NCI-H2029 (cell line): ENCODE measurements at places on chromosomes 2 and 18.
A peak's percentile ranks its signal among the peaks of the same experiment; 100 is the strongest.

- peak; percentile 97 for DNase-seq
These were observed 61.6 kb downstream of the MFSD6 start for GRCh38 chr2:190469771-190470170.

DNA sequence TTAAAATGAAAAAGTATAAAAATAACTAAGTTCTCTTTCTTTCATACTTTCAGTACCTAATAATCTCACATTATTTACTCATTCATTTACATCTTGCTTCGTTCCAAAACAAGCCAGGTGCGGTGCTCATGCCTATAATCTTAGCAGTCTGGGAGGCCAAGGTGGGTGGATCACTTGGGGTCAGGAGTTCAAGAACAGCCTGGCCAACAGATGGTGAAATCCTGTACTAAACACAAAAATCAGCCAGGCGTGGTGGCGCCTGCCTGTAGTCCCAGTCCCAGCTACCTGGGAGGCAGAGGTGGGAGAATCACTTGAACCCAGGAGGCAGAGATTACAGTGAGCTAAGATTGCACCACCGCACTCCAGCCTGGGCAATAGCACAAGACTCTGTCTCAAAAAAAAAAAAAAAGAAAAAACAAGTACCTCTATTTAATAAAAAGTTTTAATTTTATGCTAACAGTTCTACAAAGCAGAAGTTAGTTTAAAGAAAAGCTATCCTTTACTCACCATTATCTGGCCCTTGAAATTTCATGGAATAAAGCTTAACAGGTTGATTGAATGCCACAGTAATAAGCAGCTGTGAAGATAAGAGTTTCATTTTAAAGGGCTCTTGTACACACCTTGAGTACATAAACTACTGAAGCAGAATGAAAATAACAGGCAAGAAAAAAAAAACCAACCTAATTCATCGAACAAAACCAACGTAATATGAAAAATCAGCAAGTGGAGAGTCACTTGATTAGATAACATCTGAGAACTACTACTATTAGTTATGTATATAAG lies 22.5 kb downstream of the TXNL1 start:
- no peak for DNase-seq

DNA sequence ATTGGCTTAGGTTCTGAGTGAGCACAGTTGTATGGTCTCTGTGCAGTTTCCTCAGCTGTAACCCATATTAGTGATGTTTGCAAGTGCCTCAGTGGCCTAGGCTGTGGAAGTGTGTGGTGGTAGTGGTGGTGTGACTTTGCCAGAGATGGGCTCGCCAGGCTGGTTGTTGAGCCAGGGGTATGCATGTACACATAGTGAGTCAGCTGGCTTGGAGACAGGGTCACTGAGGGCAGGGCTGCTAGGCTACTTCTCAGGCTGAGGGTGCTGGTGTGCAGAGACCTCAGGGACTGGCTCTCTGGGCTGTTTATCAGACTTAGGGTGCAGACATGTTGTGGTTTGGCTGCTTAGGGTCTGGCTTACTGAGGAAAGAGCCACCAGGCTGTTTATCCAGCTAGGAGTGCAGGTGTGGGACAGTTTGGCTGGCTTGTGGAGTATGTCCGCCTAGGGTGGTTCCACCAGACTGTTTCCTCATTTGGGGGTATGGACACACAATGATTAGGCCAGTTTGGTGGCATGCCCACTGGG lies 15.0 kb downstream of the APLF start:
- no peak for DNase-seq

GRCh38 chr2:209624192-209624938 lies 147.3 kb upstream of the UNC80 start:
- DNase-seq, result no peak

DNA sequence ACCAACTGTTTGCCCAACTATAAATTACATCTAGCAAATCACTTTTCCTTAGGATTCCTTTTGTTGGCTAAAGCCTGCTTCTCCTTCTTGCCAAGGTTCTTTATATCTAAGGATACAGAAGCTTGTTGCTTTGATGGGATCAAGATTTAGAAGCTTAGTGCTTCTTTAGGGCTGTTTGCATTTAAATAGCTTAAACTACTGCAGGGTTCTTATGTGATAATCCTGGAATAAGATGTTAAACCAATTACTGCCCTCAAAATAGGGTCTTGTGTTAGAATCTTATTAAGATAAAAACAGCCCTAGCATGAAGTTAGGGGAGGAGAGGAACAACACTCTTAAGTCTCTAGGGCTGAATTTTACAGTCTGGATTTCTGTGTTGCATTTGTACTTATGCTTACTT lies 64.2 kb downstream of the KIF5C start:
- no peak for DNase-seq

- DNase-seq, result no peak
These were observed 221.4 kb upstream of the TFPI start for GRCh38 chr2:187775651-187776050.

DNA sequence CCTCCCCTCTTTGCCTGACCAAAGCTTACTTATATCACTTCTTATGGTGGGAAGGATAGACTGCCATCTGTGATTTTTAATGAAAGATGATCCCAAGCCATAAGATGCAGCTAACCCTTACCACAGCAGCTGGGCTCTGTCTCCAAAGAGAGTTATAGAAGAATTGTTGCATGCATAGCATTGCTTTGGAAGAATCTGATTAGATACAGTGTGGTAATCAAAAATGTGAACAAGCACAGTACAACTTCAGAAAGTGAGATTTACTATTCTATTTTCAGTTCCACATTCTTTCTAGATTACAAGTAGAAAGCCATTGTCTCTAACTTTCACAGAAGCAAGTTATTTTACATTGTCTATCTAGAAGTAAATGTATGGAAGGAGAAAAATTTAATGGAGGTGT lies 129.0 kb upstream of the ACVR2A start:
- DNase-seq, result no peak

DNA sequence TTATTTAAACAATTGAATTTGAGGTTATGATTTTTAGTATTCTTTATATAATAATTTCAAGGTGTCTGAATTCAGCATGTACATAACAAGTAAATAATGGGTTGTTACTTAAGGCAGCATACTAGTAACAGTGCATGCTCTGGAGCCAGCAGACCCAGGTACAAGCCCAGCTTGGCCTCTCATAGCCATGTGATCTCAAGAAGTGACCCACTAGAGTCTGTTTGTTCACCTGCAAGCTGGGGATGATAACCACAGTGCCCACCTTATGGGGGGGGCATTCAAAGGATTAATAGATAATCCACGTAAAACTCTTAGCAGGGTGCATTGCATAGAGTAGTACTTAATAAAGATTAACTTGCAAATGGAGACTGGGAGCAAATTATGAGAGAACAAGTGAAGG lies 163.6 kb downstream of the TRABD2A start:
- no peak for DNase-seq

- DNase-seq, result no peak
These were observed 114.1 kb upstream of the MYCN start for GRCh38 chr2:15826273-15826717.

DNA sequence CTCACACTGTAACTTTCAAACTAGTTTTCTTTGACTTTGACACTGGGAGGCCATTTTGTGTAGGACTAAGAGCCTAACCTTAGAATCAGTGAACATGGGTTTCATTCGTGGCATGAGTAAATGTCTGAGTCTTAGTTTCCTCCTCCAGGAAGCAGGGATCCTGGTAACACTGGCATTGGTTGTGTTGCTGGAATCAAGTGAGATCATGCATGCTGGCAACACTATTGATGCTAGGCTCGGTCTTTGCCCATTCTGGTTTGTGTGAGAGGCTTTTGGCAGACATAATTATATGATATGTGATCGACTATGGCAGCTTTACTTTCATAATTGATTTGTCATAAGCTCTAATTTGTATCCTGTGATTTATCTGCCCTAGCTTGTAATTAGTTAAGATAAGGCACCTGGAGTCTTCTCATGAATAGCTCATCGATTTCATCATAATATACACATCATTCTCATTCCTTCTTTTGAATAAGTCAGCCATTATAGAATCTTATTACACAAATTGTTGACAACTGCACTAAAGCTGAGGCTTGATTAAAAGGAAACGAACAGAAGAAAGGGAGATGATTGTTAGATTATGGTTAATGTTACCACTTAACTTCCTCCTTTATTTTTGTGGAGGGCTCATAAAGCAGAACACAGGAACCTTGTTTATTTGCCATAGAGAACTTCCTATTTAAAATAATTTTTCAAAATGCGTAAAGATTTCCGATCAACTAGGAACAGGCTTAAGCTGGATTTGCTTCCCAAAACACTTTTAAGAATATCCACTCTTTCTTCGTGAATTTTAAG lies 12.6 kb downstream of the PPP1R1C start:
- DNase-seq, result peak; percentile 45

DNA sequence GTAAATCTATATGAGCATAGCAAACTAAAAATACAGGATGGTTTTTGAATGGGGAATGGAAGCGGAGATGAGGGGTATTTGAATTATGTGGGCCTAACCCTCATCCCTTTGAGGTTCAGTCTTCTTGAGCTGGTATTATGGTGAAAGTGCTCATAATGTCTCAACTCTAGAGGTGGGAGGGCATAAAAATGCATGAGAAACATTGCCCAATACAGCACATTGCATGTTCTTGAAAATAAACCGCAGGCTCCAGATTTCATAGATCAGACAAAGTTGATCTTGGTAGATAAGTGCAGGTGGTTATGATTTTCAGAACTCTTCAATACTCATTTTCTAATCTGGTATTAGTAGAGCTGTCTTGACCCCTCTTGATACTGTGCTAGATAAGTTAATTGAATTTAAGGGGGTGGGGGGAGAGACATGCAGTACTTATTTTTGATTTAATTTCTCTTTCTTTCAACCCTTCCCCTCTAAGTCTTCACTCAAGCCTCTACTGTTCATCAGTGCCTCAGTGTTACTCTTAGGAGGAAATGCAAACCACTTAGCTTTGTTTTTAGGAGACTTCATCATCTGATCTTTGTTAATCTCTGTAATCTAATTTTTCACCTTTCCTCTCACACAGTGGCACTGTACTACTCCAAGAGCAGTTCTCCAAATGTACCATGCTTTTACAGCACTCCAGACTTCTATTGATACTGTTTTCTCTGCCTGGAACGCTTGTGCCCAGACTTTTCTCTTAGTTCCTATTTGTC lies 22.2 kb downstream of the XRCC5 start:
- DNase-seq, result no peak

GRCh38 chr2:145599756-145600155 lies 1079.8 kb upstream of the ZEB2 start:
- no peak for DNase-seq

GRCh38 chr18:46264255-46264654 lies 160.1 kb downstream of the HAUS1 start:
- peak; percentile 31 for DNase-seq

DNA sequence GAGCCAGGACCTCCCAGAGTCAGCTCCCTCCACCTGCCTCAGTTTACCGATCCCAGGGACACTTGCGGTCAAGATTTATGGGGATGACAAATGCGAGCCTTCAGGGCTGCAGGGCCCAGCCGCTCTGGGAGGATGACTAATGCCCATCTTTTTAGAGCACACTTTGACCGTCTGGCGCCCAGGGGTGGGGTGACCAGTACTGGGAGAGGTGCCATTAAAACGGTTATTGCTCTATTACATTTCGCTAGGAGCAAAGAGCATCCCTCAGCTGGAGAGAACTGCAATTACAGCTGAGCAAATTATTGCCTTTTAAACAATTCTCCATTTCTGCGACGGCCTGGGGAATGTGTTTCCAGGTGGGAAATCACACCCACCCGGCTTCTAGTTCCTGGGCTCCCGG lies 42.6 kb upstream of the HPCAL1 start:
- no peak for DNase-seq

DNA sequence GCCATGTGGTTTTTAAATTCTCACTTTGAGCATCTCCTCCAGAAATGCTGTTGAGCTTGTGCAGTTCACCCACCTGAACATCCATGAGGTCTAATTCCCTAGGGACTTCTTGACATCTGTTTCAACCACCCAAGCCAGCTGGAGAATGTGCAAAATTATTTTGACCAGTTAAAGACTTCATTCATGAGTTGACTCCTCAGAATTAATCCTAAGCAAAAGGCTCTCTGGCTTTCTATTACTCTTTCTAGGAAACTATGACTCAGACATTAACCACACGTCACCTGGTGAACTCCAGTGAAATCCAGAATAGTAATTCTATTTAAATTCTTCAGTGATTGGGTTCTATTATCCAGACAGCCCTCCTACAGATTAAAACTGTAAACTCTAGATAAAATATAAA lies 247.5 kb downstream of the NBAS start:
- no peak for DNase-seq

GRCh38 chr2:162111958-162112850 lies 38.2 kb upstream of the DPP4 start:
- no peak for DNase-seq

GRCh38 chr2:97713296-97714083 lies at the start of gene ZAP70:
Gene ZAP70 (plus strand): TSS chr2:97713576. CDS start chr2:97724037, 10,461 bp downstream.
- no peak for DNase-seq

- DNase-seq, result no peak
These were observed 115.5 kb downstream of the HDAC4 start for GRCh38 chr2:239285071-239285931.

DNA sequence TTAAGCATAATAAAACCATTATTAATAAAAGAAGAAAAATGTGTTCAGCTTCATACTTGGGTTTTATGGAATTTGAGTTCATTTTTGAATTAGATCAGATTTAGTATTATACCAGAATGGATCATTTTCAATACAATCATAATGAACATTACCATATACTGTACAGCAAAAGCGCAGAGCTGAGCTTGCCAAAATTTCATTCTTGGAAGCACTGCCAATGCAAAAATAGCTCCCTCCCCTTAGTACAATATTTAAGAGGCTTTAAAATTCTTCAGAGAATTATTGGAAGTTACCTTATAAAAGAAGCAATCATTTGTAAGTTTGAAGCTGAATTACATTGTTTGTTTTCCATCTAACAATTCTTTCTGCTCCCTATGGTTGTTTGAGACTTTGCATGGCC lies 938.1 kb upstream of the SLC39A10 start:
- no peak for DNase-seq

GRCh38 chr2:241563571-241563980 lies 5.0 kb downstream of the BOK start:
- no peak for DNase-seq

- DNase-seq, result no peak
These were observed 26.6 kb downstream of the POLE4 start for GRCh38 chr2:74984947-74985637.

- DNase-seq, result no peak
These were observed 94.1 kb upstream of the CD302 start for GRCh38 chr2:159891917-159892730.

DNA sequence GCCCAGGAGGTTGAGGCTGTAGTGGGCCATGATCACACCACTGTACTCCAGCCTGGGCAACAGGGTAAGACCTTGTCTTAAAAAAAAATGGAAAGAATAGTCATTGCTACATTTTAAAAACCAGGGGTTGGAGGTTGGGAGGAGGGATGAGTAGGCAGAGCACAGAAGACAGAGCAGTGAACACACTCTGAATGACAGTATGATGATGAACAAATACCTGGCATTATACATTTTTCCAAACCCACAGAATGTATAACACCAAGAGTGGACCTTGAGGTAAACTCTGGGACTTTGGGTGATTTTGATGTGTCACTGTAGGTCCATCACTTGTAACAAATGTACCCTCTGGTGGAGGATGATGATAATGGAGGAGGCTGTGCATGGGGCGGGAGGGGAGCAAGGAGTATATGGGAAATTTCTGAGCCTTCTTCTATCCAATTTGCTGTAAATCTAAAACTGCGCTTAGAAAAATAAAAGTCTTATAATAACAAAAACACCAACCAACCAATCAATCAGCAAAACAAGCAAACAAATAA lies 111.4 kb upstream of the PGAP1 start:
- DNase-seq, result no peak

GRCh38 chr2:195697681-195698220 lies 40.7 kb downstream of the SLC39A10 start:
- no peak for DNase-seq

GRCh38 chr2:231715988-231716616 lies 7.8 kb downstream of the PTMA start:
- no peak for DNase-seq
